Right lobe of liver (tissue), 6 donors: ENCODE measurements at places on chromosomes 5 and 9. TPM values are rescaled to one million over a fixed set of nuclear protein-coding genes. Genes with fewer than 3 reads are reported as not detected.

The ANXA1 gene
- 16.8 TPM for total RNA-seq

The ORM1 gene
- total RNA-seq = 22,212 TPM

The WNT8A gene
- total RNA-seq = not detected

The FAM221B gene
- not detected for total RNA-seq

The PCDHA11 gene
- total RNA-seq = not detected

The MTAP gene
- 21.1 TPM for total RNA-seq

The CD74 gene
- 220 TPM for total RNA-seq

The AHRR gene
- 0.06 TPM for total RNA-seq

The SELENOP gene
- total RNA-seq = 2,612 TPM

The AGXT2 gene
- total RNA-seq = 56.7 TPM

The CNTNAP3B gene
- total RNA-seq = 8.8 TPM

The STARD4 gene
- 14.3 TPM for total RNA-seq

The NIM1K gene
- total RNA-seq = 0.12 TPM

The FOXD4L5 gene
- not detected for total RNA-seq

The HNRNPH1 gene
- 140 TPM for total RNA-seq

The AJM1 gene
- total RNA-seq = 2.6 TPM

The TAF11L5 gene
- not detected for total RNA-seq

The CCNI2 gene
- 0.11 TPM for total RNA-seq

The MXD3 gene
- 2.2 TPM for total RNA-seq

The ARAP3 gene
- total RNA-seq = 2.4 TPM

The SOX30 gene
- total RNA-seq = not detected

The PCDHGC5 gene
- total RNA-seq = 0.32 TPM

The NPDC1 gene
- 12.1 TPM for total RNA-seq

The PDE6A gene
- total RNA-seq = not detected

The INPP5E gene
- 6.3 TPM for total RNA-seq

The DBH gene
- total RNA-seq = 6.8 TPM

The CTXN3 gene
- not detected for total RNA-seq

The SHC3 gene
- 0.35 TPM for total RNA-seq

The LAMC3 gene
- total RNA-seq = 14.3 TPM

The PRLR gene
- 15.2 TPM for total RNA-seq

The SEMA6A gene
- total RNA-seq = 9.1 TPM

The ADAMTS2 gene
- total RNA-seq = 14.3 TPM

The SV2C gene
- total RNA-seq = under 0.01 TPM

The SLC34A3 gene
- total RNA-seq = not detected

The BARHL1 gene
- total RNA-seq = not detected

The ACTBL2 gene
- total RNA-seq = not detected

The OR2K2 gene
- not detected for total RNA-seq

The ELOVL7 gene
- total RNA-seq = 0.82 TPM

The OR1J1 gene
- total RNA-seq = not detected
